ENCODE measurements at places on chromosomes 7 and 10.

DNA sequence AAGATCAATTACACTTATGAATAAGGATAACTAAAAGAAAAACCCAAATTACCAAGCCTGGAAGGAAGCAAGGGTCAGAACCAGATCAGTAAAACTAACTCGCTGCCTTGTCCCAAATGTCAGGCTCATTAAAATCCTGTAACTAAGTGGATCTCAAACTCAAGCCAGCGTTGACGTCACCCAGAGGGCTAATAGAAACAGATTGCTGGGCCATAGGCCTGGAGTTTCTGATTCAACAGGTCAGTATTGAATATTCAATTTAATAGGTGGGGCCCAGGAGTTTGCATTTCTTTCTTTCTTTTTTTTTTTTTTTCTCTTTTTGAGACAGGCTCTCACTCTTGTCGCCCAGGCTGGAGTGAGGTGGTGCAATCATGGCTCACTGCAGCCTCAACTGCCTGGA, 397.0 kb downstream of the CALN1 start:
- no peak for DNase-seq

DNA sequence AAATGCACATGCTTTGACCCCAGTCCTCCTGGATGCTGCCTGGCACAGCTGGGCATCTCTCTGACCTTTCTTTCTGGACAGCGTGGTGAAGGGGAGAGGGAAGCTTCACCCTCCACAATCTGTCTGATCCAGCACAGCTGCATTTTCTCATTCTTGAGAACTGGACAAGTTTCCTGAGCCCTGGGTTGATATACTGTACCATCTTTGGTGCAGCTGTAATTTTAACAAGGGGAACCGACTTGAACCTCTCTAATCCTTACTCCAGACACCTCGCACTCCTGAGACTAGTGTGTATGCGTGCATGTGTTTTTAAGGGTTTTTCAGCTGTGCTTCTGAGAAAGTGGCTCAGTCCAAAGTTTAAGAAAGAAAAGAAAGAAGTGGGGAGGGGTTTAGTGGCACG, 655.7 kb downstream of the INHBA start:
- no peak for DNase-seq

DNA sequence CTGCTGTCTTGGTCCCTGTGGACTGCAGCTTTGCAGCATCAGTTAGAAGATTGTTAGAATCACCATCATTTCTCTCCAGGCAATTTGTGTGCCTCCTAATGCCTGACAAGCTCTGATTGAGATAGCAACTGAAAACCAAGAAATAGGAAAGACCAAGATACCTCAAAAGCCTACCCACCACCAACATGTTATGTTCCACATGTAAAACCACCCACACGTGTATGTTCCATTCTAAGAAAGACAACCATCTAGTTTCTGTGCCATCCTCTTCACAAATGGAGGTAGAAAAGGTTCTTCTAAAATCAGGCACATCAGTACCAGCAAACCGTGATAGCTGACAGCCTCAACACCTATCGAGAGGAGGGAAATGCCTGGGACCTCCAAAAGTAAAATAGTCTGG, 46.9 kb downstream of the TASOR2 start:
- DNase-seq = no peak

DNA sequence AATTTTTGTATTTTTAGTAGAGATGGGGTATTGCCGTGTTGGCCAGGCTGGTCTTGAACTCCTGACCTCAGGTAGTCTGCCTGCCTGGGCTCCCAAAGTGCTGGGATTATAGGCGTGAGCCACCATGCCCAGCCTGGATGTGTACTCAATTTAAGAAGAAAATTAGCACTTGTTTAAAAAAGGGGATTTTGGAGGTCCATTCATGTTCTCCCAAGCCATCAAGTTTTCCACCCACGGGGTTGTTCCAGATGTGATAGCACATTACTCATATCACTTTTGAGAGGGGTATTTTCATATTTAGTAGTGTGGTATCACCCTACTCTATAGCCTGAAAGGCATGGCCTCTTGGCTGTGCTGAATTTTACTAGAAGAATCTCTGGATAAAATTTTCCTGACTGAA, 10.5 kb upstream of the SLC26A3 start:
- no peak for DNase-seq

DNA sequence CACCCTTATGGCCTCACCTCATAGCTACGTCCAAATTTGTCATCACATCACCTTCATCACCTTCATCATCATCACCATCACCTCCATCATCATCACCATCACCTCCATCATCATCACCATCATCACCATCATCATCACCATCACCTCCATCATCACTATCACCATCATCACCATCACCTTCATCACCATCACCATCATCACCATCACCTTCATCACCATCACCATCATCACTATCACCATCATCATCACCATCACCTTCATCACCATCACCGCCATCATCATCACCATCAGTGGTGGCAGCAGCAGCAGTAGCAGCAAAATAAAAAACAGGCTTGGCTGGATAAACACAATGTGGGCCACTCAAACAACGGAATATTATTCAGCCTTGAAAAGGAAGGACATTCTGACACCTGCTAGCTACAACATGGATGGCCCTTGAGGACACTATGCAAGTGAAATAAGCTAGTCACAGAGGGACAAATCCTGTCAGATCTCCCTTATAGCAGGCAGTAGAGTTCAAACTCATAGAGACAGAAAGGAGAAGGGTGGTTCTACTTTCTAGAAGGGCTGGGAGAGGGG, 47.7 kb upstream of the PDGFA start:
- no peak for DNase-seq

- peak; percentile 8 for DNase-seq
Observed at GRCh38 chr10:116779076-116779687, 36.8 kb upstream of the HSPA12A start.

DNA sequence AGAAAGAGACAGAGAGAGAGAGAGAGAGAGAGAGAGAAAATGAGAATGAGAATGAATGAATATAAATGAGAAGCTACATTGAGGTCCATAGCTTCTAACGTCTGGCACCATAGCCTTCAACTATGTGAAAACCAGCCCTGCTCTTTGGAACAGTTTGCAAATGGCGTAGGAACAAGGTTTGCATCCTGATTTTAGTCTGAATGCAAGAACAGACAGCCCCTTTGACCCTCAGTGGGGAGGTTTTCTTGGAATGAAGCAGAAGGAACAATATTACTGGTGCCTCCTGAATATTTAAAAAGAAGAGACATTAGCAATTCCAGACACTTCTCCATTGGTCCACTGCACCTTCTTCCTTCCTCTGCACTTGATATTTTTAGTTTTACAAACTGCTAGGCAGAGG, 23.0 kb downstream of the LHPP start:
- DNase-seq = no peak

GRCh38 chr7:94396596-94396995, 1.9 kb downstream of the COL1A2 start:
- DNase-seq = peak; percentile 80

GRCh38 chr7:79300573-79300972, 152.9 kb downstream of the MAGI2 start:
- DNase-seq = no peak

GRCh38 chr10:15781381-15781960, 61.7 kb upstream of the ITGA8 start:
- DNase-seq = no peak

DNA sequence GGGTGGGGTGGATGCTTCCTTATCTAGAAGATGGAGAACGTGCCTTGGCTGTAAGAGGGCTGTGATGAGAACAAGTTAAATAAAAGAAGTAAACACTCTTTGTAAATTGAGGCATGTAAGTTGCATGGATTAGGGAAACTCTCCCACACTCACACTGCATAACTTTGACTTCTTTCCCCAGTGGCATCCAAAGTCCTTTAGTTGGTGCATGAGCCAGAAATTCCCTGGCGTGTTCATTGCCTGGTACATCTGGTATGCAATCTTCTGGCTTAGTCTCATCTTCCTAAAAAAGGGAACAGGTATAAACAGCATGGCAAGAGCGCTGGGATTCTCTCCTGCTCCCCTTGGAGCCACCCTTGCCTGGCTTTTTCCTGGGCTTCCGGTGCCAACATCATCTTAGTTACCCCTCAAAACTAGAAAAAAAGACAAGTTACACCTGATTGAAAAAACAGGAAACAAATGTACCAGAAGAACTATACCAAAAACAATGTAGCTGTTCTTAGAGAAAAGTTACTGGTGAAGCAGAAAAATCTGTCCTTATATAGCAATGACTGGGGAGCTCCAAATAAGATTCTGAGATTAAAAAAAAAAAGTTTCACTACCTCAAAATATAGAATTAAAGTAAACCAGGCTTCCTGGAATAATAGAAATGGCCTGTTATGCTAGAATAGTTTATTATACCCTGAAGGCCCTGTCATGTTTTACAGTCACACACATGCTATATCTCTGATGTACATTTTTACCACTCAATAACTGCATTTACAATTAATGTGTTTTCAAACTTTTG, 9.9 kb downstream of the RP9 start:
- DNase-seq = no peak

DNA sequence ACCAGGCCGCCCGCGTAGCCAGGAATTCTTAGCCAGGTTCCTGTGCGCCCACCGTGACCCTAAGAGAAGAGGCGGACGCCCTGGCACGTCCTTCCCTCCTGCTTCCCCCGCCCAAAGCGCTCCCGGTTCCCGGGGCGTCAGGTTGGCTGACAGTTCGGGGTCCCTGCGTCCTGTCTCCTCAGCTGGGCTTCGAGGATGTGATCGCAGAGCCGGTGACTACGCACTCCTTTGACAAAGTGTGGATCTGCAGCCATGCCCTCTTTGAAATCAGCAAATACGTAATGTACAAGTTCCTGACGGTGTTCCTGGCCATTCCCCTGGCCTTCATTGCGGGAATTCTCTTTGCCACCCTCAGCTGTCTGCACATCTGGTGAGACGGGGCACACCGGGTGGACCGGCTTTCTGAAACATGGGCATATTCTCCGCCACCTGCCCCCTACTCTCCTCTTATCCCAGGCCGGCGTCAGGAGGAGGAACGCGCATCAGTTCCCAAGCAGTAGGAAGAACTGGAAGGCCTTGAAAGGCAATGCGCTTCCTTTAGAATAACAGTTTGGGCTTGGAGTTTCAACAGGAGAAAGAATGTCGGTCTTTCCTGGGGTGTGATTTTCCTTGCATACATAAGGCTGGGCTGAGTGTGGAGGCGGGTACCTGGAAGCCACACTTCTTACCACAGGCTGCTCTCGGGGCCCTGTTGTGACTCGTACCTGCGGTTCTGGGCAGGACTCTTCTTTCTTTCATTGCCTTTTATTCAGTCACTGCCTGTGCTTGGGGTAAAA, 728 bp downstream of the CAV2 start:
- DNase-seq = peak; percentile 46

GRCh38 chr10:88386821-88387773, 196.0 kb downstream of the RNLS start:
- peak; percentile 62 for DNase-seq

GRCh38 chr7:13336227-13336626, 648.8 kb downstream of the ARL4A start:
- peak; percentile 50 for DNase-seq

- DNase-seq = no peak
Observed at GRCh38 chr7:134995239-134996096, 9.2 kb downstream of the AGBL3 start.
